Globus pallidus (tissue), 1 donor: ENCODE measurements at places on chromosomes 3 and 15.

GRCh38 chr15:92021792-92022191 is 168.3 kb downstream of the SLCO3A1 start:
- DNase-seq: no peak

DNA sequence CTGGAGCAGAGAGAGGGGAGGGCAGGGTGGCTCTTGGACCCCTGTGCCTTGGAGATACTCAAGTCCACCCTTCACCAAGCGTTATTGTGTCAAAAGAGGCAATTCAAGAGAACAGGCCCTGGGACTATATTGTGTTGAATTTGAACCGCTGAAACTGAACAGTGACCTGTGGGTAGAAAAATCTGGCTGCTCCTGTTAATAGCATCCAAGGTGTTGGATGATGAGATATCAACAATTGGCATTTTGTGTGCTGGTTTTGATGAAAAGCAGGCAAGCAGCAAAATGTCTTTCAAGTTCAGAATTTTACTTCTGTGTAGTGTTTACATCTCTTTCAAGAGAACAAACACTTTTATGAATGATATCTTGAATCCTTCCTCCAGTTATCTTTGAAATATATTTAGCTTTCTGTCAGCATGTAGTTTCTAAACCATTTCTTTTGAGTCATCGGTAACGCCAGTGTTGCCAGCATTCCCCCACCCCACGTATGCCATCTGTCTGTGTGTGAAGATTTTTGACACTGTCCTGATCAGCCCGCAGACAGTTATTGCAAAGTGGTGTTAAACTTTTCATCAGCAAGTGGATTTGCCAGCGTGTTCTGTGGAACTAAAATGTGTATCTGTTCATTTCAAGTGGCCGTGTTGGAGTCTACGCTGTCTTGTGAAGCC is 34.8 kb downstream of the PDHB start:
- DNase-seq: no peak

GRCh38 chr3:49238274-49239127 is 38.5 kb downstream of the C3orf62 start:
- peak; percentile 55 for DNase-seq

DNA sequence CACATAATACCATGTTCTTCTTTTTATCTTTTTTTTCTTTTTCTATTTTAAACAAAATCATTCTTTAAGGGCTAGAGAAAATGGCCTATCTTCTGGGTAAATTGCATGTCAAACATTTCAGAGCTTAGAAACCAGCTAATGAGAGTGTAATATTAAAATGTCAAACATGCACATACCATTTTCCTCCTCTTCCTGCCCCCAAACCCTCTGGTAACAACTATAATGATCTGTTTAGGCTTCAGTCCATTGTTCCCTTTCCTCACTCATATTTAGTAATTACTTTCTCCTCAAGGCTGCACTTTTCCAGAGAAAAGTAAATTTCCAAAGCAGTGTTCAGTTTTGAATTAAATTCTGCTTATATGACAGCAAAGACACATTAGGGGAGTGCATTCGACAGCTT is 224.3 kb upstream of the ROBO2 start:
- DNase-seq: no peak

GRCh38 chr3:16449369-16449768 is 64.1 kb downstream of the RFTN1 start:
- DNase-seq: no peak

GRCh38 chr15:58392141-58392540 is 39.6 kb upstream of the LIPC start:
- DNase-seq: no peak

DNA sequence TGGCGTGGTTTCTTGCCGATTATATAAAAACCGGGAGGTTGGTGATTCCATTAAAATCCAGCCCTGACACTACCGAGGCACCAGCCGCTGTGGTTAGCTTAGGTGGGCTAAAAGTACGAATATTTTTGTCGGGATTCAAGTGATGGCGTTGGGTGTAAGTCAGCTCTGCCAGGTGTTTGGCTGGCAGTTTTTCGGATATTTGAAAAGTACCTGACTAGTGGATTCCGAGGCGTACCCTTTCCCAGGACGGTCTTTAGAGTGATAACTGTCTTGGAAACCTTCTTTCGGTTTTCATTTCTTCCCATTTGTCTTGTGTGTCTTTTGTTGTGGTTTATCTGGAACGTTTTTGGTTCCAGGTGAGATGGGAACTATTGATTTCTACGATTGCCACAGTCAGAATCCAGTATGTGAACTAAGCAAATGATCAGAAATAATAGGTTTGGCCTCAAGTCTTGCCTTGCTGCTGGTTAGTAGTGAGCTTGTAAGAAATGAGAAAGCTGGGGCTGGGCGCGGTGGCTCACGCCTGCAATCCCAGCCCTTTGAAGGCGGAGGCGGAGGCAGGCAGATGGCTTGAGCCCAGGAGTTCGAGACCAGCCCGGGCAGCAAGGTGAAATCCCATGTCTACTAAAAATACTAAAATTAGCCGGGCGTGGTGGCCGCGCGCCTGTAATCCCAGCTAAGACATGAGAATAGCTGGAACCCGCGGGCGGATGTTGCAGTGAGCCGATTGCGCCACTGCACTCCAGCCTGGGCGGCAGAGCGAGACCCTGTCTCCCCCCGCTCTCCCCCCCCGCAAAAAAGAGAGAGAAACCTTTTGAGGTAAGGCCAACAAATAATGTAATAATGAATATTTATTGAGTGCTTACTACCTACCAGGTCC is 1.4 kb downstream of the FYTTD1 start:
- DNase-seq: peak; percentile 27

DNA sequence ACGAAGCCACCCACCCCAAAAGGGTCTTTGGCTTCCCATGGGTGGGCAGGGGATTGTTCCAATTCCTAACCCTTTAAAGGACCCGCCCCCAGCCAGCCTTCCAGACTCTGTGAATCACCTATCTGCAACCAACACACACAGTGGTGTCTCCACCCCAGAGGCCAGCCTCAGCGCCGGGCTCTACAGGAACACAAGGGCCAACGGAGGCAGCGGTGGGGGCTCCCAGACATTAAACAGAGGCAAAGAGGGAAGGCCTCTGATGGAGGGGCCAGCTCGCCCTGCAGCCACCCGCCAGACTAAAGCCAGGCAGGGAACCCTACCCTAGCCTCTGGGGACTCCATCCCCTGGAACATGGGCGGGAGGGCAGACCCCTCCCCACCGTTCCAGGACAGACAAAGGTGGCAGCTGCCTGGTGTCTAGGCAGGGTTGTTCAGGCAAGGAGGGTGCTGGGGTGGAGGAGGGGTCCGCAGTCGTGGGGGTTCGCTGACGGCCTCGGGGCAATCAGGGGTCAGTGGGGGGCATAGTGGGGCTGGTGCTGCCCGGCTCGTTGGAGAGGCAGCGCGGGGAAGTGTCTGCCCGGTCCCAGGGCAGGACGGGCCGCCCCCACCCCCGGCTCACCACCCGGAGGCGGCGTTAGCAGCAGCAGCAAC is 448 bp downstream of the SHISA5 start:
- DNase-seq: no peak
